Epithelial cell of proximal tubule (primary cell): ENCODE measurements at places on chromosomes 2 and 18. TPM values are rescaled to one million over a fixed set of nuclear protein-coding genes. Genes with fewer than 3 reads are reported as not detected.

ASIC4 gene
- total RNA-seq, result not detected in 2 replicates

KLF7 gene
- 14.6 and 22.2 TPM in 2 replicates for total RNA-seq

DNA sequence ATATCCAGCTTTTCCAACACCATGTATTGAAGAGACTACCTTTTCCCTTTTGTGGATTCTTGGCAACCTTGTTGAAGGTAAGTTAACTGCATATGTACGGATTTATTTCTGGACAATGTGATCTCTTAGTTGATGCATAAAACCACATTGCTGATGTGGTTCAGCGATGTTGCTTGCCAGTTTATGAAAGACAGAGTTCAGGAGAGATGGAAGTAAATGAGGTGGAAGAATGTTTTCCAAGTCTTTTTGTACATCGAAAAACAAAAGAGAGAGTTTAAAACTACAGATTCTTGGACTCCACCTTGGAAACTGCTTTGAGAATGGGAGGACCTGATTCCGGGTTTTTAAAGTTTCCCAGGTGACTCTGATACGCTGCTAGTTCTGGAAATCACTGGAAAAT lies 43.8 kb downstream of the MOB4 start:
- DNase-seq, result no peak

DNA sequence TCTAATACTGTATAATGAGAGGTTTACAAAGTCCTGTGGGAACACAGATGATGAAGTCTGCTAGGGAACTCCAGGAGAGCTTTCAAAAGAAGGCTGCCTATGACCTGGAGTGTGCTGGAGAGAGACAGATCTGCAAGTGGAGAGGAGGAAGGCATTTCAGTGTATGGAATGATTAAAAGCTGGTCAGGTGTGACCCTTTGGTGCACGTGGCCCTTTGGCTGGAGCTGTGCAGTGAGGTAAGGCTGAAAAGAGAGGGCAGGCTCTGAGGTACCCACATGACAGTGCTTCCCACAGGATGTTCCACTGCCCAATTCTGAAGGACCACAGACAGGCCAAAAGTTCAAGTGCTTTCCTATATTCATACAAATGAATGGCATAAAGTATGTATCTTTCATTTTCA lies 157.1 kb downstream of the DYM start:
- DNase-seq, result no peak
